Naive thymus-derived CD8-positive, alpha-beta T cell (primary cell): ENCODE measurements at places on chromosomes 12 and 14.

DNA sequence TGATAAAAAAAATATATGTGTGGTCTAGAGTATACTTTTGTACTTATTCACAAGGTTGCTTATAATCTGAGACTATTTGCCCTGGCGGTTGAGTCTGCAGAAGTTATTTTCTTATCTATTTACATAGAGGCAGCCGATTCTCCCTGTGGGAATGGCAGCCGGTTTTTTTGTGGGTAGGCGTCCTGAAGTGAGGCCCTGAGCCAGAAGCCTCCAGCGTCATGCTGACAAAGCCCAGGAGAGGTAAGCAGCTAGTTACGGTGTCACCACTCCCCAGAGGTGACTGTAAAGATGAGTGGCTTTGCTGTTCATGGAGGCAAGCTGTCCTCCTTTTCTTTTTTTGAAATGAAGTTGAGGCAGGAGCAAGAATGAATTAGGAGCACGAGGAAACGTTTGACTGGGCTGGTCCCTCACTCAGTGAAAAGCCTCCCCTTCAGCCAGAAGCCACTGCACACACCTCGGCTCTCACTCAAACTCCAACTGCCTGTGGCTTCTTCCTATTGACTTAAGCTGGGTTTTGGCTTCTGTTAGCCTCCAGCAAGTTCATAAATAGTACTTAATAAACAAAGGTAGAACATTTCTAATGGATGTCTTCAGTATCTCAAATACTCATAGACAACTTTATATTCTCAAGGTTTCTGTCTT is 21.5 kb downstream of the PAX9 start:
- no peak for DNase-seq

- DNase-seq = no peak
Observed at GRCh38 chr14:91284146-91284790, 39.8 kb upstream of the GPR68 start.

- no peak for DNase-seq
Observed at GRCh38 chr12:123006977-123007376, 26.5 kb downstream of the ARL6IP4 start.

- no peak for DNase-seq
Observed at GRCh38 chr14:99752486-99753121, 40.6 kb upstream of the EML1 start.

GRCh38 chr14:56124327-56124726 is 6.1 kb downstream of the PELI2 start:
- no peak for DNase-seq

GRCh38 chr14:20904393-20905029 is 13.3 kb downstream of the RNASE3 start:
- no peak for DNase-seq

DNA sequence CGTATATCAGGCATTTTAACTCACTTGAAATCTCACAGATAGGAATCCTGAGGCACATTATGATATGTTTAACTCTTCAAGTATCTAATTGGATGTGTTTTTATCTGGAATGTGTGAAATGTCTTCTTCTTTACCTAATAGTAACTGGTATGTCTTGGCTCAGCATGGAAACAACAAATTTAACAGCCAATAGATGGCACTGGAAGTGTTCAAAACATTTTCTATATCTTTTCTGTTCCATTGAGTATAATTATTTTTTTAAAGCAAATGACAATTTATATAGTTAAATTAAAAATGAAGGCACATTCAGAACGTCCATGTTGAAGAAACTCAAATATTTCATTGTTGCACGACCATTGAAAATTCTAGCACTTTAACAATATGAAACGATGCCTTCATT is 164.6 kb upstream of the SLC16A7 start:
- DNase-seq = peak; percentile 9

DNA sequence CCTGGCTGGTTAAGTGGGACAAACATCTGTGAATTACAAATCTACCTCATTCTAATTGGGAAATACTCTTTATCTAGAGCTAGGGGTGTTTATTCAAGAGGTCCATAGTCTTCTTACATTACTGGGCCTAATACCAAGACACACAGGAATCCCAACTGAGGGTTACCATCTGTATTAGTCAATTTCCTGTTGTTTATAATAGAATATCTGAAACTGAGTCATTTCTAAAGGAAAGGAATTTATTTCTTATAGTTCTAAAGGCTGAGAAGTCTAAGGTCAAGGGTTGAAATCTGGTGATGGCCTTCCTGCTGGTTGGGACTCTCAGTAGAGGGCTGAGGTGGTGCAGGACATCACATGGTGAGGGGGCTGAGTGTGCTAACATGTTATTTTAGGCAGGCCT is 36.0 kb downstream of the RTRAF start:
- no peak for DNase-seq

GRCh38 chr14:58635091-58635830 is 2.5 kb upstream of the DACT1 start:
- DNase-seq = no peak

GRCh38 chr12:126487431-126487980 is 1422.3 kb downstream of the AACS start:
- no peak for DNase-seq

DNA sequence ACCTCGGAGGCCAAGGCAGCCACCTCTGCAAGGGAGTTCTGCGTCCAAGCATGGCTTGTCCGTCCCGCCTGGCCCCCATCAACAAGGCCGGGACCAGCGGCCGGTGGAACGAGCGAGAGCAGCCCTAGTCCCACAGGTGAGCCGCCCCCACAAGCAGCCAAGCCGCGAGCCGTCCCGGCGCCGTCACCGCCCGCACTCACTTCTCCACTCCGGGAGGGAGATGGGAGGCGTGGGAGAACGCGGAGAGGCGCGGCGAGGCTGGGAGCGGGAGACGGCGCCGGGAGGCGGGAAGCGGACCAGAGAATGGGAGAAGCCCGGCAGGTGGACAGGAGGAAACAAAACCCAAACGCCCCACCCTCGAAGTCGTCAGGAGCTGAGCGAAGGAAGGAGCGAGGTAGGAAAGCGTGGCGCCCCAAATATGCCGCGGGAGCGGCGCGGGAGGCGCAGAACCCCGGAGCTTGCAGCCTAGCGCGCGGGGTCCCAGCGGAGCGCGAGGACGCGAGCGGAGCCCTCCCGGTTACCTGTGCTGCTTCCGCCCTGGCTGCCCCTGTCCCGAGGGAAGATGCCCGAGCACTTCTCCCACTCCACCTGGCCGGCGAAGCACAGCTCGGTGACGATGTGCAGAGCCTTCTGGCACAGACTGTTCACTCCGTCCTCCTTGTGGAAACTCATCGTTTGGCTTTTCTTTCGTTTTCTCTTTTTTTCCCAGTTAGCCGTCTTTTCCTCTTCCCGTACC is 600 bp downstream of the SYT10 start:
- DNase-seq = no peak

- DNase-seq = no peak
Observed at GRCh38 chr12:51871918-51872688, 15.8 kb upstream of the ANKRD33 start.

DNA sequence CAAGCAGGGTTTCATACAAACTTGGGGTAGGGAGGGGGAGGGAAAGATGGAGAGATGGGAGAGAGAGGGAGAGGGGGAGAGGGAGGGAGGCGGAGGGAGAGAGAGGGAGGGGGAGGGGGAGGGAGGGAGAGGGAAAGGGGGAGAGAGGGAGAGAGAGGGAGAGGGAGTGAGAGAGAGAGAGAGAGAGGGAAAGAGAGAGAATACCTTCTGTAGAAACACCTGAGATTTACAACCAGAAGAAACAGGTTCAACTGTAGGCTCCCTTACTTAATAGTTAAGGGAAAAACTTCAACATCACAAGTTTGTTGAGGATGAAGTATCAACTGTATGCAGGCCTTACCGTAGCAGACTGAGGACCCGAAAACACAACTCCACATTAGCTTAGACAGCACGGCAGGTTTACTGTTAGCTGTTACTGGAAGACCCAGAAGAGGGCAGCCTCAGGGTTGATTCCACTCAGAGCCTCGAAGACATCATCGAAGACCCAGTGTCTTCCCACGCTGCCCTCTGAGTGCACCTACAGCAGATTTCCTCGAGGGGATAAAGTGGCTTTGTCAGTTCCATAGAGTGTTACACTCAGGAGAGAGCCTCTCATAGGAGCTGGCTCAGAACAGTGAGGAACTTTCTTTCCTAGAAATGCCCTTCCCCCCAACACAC is 72.4 kb downstream of the NT5DC3 start:
- no peak for DNase-seq

- DNase-seq = no peak
Observed at GRCh38 chr12:124179936-124180607, 114.8 kb upstream of the RFLNA start.

GRCh38 chr12:123066384-123066710 is 84.5 kb downstream of the PITPNM2 start:
- DNase-seq = no peak

GRCh38 chr12:62400135-62400534 is 66.5 kb upstream of the MON2 start:
- no peak for DNase-seq

DNA sequence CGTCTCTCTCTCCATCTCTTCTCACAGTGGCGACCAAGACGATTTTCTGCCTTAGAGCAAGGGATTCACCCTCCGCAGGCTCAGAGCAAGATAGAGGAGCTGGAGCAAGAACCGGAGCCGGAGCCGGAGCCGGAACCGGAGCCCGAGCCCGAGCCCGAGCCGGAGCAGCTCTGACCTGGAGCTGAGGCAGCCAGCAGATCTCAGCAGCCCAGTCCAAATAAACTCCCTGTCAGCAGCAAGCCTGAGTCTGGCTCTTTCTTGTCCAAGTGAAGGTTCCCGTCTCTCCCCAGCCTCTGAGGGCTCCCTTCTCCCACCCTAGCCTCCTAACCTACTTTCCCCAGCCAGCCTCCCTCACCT is 5.9 kb downstream of the LAG3 start:
- DNase-seq = no peak

DNA sequence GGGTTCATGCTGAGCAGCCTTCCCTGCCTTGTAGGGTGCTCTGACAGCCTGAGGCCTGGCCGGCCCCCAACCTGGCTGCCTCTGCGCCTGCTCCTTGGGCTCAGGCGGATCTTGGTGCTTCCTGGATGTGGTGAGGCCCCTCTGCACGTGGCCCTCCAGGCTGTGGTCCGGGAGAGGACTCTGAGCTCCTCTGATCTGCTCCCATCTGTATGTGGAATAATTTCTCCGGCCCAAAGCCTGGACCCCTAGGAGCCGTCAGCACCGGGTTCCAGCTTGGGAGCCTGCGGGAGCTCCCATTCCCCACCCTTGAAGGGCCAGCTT is 21.3 kb upstream of the EIF2B2 start:
- no peak for DNase-seq

GRCh38 chr12:108753976-108754375 is 22.7 kb upstream of the CORO1C start:
- DNase-seq = no peak

- DNase-seq = no peak
Observed at GRCh38 chr12:39846971-39847650, 227.5 kb upstream of the ABCD2 start.

DNA sequence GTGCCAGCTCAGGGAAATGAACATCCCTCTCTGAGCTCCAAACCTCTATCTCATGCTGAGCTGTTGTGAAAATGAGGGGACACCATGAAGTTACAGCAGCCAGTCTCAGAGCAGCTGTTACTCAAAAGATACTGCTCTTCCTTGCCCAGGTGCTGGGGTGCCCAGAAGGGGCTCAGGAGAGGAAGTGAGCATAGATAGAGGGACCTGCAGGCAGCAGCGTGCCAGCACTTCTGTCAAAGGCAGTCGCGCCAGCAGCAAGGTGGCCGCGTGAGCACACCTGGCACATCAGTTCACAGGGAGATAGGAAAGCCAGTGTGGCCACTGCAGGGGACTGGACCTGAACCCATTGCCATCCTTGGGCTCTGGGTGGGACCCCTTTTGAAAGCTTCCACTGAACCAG is 27.8 kb downstream of the C14orf132 start:
- DNase-seq = no peak

- DNase-seq = no peak
Observed at GRCh38 chr12:60231303-60231702, 635.5 kb downstream of the SLC16A7 start.

- DNase-seq = no peak
Observed at GRCh38 chr12:73106296-73106695, 834.1 kb downstream of the TRHDE start.

GRCh38 chr14:69612014-69612782 is 802 bp downstream of the SUSD6 start:
- DNase-seq = peak; percentile 38

- DNase-seq = no peak
Observed at GRCh38 chr14:78701246-78701645, 531.1 kb downstream of the NRXN3 start.

DNA sequence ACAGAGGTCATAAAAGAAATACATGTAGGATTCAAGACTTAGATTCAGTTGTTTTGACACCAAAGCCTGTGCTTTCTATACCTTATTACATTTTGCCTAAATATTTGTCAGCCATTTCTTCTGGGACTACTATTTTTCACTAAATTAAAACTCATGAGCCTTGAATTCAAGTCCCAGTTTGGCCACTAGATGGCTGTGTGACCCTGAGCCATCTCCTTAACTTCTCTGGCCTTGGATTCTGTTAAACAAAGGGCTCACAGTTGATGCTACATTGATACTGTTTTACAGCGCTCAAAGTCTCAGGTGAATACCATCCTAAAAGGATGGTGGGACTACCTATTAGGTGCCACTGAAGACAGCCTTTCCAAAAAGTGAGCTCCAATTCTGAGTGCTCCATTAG is 39.6 kb upstream of the CCDC198 start:
- no peak for DNase-seq

DNA sequence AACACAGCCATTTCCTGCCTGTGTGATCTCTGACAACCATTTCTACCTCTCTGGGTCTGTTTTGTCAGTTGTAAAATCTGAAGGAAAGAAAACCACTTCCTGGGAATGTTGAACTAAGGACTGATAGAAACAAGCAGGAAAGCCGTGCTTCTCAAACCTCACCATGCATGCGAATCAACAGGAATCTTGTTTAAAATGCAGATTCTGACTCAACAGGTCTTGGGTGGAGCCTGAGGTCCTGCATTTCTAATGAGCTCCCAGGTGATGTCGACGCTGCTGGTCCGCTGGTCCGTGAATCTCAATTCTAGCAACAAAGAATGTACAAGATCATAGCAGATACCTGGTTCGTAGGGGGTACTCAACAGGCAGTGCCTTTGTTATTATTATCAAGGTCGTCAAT is 38.0 kb upstream of the GPATCH2L start:
- no peak for DNase-seq

DNA sequence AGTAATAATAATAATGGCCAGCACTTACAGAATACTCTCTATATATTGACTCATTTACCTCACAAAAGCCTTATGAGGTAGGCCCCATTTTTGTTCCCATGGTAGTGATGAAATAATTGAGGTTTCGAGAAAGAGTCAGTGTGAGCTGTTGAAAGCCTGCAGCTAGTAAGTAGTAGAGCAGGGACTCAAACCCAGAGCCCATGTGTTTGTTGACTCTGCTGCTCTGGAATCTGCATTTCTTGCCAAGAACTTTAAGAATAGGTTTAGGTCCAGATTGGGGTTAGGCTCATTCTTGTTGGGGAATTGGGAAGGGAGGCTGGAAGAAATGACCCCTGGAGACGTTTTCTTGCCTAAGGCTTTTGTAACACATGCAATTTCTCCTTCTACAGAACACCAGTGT is 27.9 kb downstream of the DYRK4 start:
- DNase-seq = no peak

GRCh38 chr12:49621651-49622500 is 1.5 kb upstream of the PRPF40B start:
- DNase-seq = no peak

- no peak for DNase-seq
Observed at GRCh38 chr12:100450735-100451134, 22.9 kb upstream of the NR1H4 start.

GRCh38 chr14:55730592-55731310 is 150.7 kb downstream of the KTN1 start:
- DNase-seq = no peak
